ENCODE measurements at places on chromosomes 5 and 9.

DNA sequence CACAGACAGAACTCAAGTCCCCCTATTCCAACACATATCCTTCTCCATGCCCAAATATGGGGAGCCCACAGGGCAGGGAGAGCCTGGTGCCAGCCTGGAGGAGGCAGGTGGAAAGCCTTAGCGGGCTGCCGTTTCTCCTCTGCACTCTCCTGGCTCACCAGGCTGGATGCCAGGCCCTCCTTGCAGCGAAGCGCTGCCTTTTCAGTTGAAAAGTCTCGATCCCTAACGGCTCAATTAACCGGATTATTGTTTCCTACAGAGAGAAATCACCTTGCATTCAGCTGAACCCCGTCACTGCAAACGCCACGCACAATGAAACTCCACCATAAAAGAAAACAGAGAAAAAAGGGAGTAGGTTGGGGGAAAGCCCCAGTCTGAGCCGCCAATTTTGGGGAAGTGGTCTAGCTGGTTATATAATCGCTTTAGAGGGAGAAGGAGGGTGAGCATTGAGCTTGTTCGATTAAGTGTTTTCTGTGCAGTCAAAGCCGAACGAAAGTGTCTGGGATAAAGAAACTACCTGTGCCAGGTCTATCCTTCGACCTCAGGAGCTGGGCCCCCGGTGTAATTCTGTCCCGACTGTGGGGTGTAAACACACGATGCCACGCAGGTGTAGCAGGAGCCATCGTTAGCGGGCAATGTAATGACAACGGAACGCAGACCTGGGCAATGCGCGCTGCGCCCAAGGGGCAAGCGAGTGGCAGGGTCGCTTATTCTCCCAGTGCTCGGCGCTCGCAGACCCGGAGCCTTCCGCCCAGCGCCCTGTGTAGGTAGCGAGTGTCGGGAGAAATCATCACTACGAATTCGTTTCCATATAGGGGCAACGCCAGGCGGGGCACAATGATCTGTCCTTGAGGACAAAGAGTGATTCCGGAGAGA is 3.8 kb downstream of the BARHL1 start:
- DNase-seq, result peak; percentile 26

DNA sequence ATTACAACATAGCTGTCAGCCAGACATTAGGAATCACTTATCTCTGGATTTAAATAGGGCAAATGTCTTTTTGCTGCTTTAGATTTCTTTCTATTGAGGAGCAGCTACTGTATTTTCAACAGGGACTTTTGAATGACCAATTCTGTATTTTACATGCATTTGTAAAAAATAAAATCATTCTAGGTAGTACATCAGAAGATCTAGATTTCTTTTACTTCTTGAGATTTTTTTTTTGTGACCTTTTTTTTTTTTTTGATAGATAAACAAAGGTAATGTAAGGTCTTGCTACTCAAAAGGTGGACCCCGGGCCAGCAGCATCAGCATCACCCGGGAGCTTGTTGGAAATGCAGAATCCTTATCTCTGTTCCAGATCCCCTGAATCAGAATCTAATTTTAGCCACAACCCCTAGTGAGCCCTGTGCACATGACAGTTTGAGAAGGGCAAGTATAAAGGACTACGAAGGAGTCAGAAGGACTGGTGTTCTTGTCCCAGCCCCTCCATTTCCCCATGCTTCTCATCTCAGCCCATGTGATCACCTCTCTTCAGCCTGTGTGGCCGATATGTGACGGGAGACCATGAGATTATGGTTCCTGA is 37.7 kb upstream of the CKMT2 start:
- DNase-seq, result no peak

DNA sequence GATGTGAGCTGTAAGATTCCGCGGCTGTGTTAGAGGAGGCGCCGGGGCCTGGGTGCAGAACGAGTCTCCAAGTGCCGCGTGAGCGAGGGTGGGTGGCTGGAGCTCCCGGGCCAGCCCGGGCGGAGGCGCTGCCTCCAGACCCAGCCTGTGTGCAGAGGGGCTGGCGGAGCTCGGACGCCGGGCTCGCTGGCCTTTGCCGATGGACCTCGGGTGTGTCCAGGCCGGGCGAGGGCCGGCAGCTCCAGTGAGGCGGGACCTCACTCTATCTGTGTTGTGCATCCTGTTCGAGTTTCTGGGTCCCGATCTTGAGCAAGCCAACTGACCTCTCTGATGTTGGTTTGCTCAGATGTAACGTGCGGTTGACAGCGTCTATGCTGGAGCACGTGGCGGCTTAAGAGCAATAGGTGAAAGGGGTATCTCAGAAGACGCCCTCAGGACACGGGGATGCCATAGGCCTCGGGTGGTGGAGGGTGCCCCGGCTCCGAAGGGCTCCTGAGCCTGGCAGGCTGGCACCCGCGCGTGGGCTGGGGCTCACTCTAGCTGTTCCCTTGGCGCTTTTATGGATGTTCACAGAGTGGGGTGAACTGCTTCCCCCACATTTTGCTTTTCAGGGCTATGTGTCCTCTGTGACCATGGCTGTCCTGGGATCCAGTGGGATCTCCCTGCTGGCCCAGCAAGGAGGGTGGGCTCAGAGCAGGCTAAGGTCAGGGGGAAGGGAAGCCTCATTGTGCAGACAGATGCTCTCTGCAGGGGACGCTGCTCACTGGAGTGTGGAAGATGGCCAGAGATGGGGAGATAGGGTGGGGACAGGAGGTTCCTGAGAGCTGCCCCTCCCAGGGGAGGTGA is 69.8 kb downstream of the MRPL36 start:
- no peak for DNase-seq

- no peak for DNase-seq
Measured at GRCh38 chr5:20683241-20683940, 695.4 kb upstream of the CDH18 start.

GRCh38 chr9:35696520-35697215 is 6.9 kb upstream of the TPM2 start:
- DNase-seq, result peak; percentile 20

GRCh38 chr5:122492675-122493074 is 180.6 kb downstream of the SNCAIP start:
- DNase-seq, result no peak

Data from NCI-H748 treated with DMSO at 0.1 percent for 48 hours (cell line).